ENCODE measurements at places on chromosomes 16 and 17. TPM values are rescaled to one million over a fixed set of nuclear protein-coding genes. Genes with fewer than 3 reads are reported as not detected.

GRCh38 chr16:85306793-85307551, 194.7 kb upstream of the CIBAR2 start:
- DNase-seq, result no peak

PLXDC1 gene
- 2.9 TPM for total RNA-seq

SLC16A6 gene
- total RNA-seq, result 0.70 TPM

KRTAP9-4 gene
- not detected for total RNA-seq

GSDMA gene
- total RNA-seq, result 0.35 TPM

KREMEN2 gene
- 16.2 TPM for total RNA-seq

CASKIN1 gene
- total RNA-seq, result 2.1 TPM

CHST4 gene
- total RNA-seq, result 2.4 TPM

- no peak for DNase-seq
Observed at GRCh38 chr16:86100205-86101136, 201.5 kb downstream of the IRF8 start.

GRCh38 chr16:85046472-85046916, 18.9 kb downstream of the KIAA0513 start:
- DNase-seq, result no peak

DNA sequence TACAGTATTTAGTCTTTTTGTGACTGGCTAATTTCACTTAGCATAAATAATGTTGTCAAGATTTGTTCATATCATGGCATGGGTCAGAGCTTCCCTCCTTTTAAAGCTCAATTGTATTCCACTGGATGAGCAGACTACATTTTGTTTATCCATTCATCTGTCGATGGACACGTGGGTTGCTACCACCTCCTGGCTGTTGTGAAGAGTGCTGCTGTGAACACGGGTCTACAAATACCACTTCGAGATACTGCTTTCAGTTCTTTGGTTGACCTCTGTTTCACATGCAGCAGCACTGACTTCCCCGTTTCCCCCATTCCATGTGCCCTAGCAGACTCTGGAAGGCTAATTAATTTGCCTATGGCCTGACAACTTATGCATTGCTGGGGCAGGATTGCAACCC, 285.4 kb downstream of the SHISA9 start:
- no peak for DNase-seq

GP2 gene
- not detected for total RNA-seq
